Right renal pelvis (tissue), 4 donors: ENCODE measurements at places on chromosomes 11 and 22. TPM values are rescaled to one million over a fixed set of nuclear protein-coding genes. Genes with fewer than 3 reads are reported as not detected.

The NPAS4 gene
- 0.24 TPM for polyA plus RNA-seq

The MMP12 gene
- 5.6 TPM for polyA plus RNA-seq

The RIMBP3C gene
- 0.48 TPM for polyA plus RNA-seq

The FIBP gene
- 106 TPM for polyA plus RNA-seq

- DNase-seq = no peak
Observed at GRCh38 chr11:131389582-131389981, 19.2 kb downstream of the NTM start.

DNA sequence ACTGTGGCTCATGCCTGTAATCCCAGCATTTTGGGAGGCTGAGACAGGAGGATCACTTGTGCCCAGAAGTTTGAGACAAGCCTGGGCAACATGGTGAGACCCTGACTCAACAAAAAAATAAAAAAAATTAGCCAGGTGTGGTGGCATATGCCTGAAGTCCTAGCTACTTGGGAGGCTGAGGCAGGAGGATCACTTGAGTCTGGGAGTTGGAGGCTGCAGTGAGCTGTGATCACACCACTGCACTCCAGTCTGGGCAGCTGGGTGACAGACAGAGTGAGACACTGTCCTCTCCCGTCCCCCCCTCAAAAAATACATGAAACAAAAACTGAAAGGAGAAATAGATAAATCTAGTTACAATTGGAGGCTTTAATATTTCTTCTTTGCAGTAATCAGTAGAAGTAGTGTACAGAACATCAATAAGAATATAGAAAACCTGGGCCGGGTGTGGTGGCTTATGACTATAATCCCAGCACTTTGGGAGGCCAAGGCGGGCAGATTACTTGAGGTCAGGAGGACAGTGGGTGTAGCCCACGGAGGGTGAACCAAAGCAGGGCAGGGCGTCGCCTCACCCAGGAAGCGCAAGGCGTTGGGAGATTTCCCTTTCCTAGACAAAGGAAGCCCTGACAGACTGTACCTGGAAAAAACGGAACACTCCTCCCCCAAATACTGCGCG is 19.6 kb upstream of the DLAT start:
- DNase-seq = no peak

DNA sequence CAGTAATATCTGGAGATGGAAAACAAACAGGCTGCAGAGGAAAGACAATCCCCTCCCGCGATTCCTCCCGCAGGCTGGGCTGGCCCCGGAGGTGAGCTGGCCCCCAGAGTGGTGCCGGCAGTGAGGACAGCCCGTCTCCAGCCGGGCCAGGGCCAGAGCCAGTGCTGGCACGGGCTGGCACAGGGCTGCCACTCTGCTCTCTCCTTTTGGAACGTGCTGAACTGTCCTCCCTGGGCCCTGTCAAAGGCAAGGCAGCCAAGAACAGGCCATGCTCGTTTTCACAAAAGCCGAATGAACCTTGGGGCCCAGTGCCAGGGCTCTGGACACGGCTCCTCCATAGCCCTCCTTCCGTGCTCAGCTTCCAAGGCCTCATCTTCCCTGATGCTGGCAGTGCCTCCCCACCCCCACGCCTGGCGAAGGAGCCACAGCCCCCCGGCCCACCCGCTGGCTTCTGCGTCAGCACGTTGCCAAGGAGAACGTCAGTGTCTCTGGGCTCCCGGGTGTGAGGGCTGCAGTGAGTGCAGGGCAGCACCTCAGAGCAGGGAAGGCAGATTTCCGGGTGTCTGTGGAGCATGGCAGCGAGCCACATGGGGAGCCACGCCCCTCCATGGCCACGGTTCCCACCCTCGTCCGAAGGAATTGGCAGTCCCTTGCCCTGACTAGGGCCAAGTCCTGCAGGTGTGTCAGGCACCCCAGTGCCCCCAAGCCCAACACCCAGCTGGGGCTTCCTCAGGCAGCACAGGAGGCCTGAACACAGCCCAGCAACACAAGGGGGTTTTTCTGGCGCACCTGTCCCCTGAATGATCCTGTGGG is 28.6 kb downstream of the GNAZ start:
- no peak for DNase-seq

GRCh38 chr11:96303064-96303463 is 39.9 kb downstream of the MAML2 start:
- no peak for DNase-seq
